ENCODE measurements at places on chromosomes 3 and 15.
A peak's percentile ranks its signal among the peaks of the same experiment; 100 is the strongest.

- no peak for DNase-seq
These were observed 208.4 kb downstream of the TIGIT start for GRCh38 chr3:114502204-114502603.

DNA sequence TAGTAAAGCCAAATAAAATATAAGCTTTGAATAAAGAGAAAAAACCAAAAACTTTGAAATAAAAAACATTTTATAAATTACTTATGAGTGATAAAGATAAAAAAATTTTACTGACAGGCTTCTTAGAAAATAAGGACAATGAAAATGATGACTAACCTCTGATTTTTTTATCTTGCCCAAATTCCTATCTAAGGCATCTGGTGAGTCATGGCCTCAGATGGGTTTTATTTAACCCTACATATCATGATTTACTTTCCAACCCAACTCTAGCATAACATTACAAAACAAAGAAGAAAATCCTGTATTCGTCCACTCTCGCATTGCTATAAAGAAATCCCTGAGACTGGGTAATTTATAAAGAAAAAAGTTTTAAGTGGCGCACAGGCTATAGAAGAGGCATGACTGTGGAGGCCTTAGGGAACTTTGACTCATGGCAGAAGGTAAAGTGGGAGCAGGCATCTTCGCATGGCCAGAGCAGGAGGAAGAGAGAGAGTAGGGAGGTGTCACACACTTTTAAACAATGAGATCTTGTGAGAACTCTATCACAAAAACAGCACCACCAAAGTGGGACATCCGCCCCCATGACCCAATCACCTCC is 152.1 kb downstream of the NEK10 start:
- DNase-seq, result no peak

- peak; percentile 6 for DNase-seq
These were observed 462.0 kb downstream of the PDCD6IP start for GRCh38 chr3:34260271-34261000.

DNA sequence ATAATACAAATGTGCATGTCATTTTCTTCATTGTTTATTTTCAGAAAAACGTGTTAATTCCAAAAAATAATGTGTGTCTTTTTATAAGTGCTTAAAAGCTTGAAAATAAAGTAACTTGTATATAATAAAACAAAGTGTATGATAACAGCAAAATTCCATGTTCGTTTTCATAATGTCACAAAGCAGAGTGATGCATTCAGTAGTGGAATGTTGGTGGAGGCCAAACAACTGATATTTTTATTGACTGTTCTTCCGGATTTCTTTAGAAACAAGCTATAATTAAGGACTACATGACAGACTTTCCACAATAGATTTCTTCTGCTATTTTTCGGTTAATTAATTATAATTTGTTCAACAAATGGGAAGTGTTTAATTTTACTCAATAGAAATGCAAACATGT is 412.7 kb downstream of the GABRG3 start:
- no peak for DNase-seq

DNA sequence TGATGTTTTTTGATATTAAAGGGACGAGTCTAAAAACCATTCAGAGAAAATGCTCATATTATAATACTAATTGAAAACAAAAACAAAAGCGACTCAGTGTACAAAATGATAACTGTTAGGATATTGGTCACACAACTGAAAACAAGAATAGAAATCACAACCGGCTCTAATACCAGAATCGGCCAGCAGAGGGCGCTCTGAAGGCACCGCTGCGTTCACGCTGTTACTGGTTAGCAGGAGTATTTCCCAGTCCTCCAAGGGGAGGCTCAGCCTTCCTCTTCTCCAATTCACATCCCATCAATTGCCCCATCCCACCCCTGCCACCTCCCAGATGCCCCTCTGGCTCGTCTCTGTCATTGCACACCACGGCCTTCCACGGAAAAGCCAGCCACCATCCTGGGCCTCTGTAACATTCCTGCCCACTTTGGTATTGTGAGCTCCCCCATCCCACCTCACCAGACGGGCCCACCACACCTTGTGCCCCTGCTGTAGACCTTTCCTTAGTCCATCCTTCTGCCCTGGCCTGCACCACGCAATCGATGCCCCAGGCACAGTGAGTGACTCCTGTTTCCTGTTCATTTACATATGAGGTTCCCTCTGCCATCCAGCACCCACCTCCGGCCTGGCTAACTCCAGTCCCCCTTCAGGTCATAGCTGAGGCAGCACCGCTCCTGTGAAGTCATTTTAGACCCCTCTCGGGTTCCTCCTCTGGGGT is 8.5 kb downstream of the FAM107A start:
- peak; percentile 61 for DNase-seq

GRCh38 chr3:170529912-170530311 is 56.0 kb downstream of the SLC7A14 start:
- DNase-seq, result no peak

- no peak for DNase-seq
These were observed 151.9 kb upstream of the BNIP2 start for GRCh38 chr15:59841036-59841435.

GRCh38 chr3:175413926-175414325 is 554.8 kb downstream of the NAALADL2 start:
- no peak for DNase-seq

DNA sequence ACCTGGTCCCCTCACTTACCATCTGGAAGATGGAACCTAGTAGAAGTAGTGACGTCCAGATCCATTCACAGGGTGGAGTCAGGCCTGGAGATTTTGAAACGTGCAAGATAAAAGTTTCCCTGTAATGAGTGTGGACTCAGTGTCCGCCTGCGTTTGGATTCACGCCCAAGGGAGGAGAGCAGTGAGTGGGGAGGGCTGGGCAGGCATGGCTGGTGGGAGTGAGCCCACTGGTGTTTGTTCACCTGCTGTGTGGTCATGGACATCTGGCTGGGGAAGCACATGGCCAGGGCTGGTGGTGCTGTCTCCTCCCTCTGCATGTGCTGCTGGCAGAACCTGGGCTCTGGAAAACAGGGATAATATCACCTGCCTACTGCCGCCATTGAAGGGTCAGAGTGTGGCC is 37.0 kb downstream of the RLBP1 start:
- no peak for DNase-seq

- DNase-seq, result no peak
These were observed 56.3 kb downstream of the TNFAIP8L3 start for GRCh38 chr15:51038162-51038973.

DNA sequence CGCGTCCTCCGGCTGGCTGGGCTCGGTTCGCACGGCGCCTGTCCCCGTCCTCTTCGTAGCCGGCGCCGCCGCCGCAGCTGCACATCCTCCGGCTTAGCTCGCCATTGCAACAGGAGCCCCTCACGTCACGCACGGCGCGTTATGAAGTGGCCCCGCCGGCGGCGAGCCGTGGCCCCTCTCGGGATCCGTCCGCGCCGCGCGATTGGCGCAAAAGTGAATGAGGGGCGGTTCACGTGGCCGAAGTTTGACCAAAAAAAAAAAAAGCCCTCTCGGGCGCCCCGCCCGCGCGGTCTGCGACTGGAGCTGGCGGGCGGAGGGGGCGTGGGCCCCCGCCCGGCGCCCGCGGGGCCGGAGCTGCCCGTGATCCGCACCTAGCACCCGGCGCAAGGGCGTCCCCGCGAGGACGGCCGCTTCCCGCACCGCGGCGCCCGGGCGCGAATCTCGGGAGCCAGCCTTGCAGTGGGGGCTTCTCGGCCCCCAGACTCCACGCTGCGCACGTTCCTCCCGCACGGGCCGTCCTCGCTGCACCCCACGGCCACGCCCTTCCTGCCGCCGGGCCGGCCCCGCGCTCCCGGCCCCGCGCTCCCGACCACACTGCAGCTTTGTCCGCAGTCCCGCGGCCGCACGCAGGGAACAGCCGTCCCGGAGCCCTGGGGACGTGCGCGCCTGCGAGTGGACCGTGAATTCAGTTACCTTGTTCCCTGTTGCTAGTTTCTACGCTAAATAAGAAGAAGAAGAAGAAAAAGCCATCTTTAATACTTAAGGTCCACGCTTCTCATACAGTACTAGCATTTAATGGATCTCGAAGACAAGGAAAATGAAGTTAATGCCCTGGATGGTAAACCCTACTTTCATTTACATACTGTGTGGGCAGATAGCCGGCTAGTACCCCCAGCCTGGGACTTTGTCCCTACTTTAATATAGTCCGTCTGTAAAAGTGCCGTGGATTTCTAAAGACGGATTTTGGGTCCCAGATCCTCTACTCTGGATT is at the start of gene CHSY1:
Gene CHSY1, minus strand, starts transcription at position 219 of the 991 bp plus-strand sequence. CDS start 592 bp downstream, outside the sequence.
- DNase-seq, result peak; percentile 89

DNA sequence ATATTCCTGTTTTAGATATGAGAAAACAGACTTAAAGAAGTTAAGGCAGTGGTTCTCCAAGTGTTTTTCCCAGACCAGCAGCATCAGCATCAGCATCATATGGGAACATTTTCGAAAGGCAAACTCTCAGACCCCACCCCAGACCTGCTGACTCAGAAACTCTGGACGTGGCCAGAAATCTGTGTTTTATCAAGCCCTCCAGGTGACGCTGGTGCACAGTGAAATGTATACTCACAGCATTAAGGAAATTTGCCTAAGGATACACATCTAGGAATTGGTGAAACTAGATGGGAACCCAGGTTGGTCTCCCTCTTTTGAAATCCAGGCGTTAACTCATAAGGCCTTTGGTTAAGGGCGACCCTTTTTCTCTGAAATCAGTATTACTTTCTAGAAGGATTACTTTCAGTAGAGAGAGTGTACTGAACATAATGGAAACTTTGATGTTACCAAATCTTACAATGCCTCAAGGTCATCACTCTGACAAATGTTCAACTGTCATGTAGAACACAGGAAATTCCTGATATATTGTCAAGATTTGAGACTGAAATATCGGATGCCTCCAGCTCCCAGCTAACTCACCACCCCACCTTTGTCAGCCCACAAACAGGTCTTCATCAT is 910.2 kb downstream of the ROBO1 start:
- DNase-seq, result no peak

- DNase-seq, result no peak
These were observed 67.2 kb downstream of the ST6GAL1 start for GRCh38 chr3:186997473-186997939.

DNA sequence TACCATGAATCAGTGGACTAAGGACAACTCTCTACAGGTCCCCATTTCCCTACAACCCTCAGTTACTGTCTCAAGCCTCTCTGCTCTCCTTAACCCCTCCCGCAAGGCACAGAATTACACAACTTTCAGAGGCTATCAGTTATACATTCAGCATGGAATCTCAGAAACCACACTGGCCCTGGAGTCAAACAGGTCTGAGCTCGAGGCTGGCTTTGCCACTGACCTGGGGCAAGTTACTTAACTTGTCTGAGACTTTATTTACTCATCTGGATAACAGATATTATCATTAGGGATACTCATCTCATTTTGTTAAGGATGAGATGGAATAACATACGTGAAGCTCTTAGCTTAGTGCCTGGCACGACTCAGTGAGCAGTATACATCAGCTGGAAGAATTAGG is 95.2 kb downstream of the WDR76 start:
- DNase-seq, result no peak

DNA sequence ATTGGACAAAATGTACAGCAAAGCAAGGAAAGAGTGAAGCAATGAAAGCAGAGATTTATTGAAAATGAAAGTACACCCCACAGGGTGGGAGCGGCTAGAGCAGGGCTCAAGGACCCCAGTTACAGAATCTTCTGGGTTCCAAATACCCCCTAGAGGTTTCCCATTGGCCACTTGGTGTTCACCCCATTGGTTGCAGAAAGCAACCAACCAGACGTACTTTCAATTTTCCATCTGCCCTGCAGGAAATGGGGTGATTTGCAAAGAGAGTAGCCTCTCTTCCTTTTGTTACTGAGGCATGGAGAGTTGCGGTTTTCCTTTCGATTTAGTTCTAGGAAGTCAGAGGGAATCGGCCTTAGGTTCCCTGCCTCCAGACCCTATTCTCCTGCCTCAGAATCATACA is 2.4 kb downstream of the PML start:
- peak; percentile 53 for DNase-seq

DNA sequence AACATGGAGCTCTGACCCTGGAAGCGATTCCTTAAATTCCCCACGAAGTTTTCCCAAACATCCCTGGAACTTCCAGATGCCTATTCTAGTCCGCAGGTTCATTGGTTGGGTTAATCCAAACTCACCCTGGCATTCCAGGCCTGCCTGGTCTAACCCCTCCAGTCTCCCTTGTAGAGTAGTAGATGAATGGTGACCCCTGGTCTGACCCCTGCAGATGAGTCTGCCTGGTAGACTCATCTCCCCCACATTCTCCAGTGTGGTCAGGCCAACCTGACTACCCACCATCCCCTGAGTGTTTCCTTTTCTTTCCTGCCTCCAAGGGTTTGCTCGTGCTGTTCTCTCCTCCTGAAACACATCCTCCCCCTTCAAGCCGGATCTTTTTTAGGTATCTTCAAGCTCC is 10.8 kb upstream of the HRH1 start:
- DNase-seq, result no peak

- no peak for DNase-seq
These were observed 148.0 kb downstream of the MEGF11 start for GRCh38 chr15:66105286-66106265.

- no peak for DNase-seq
These were observed 48.9 kb downstream of the CD200R1 start for GRCh38 chr3:112925969-112926368.

DNA sequence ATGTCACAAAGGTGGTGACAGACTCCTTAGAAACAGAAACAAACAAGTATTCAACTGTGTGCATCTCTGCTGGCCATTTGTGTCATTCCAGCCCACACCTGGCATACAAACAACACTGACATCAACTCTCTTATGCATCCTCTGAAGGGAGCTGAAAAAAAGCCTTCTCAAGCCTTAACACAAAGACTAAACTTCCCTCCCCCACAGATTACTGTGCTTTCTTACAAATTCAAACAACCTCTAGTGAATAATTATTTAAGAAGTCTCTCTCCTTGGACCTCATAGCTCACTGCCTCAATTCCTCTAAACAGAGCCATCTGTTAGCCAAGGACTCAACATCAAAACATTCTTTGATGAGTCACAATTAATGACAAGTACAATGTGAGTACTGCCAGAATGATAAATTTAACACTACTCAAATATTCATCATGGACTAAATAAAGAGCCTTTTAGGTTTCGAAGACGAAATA is 132.1 kb downstream of the WDR76 start:
- no peak for DNase-seq
